Heart right ventricle (tissue), 16 donors: ENCODE measurements at places on chromosomes 7 and 10. TPM values are rescaled to one million over a fixed set of nuclear protein-coding genes. Genes with fewer than 3 reads are reported as not detected.

DNA sequence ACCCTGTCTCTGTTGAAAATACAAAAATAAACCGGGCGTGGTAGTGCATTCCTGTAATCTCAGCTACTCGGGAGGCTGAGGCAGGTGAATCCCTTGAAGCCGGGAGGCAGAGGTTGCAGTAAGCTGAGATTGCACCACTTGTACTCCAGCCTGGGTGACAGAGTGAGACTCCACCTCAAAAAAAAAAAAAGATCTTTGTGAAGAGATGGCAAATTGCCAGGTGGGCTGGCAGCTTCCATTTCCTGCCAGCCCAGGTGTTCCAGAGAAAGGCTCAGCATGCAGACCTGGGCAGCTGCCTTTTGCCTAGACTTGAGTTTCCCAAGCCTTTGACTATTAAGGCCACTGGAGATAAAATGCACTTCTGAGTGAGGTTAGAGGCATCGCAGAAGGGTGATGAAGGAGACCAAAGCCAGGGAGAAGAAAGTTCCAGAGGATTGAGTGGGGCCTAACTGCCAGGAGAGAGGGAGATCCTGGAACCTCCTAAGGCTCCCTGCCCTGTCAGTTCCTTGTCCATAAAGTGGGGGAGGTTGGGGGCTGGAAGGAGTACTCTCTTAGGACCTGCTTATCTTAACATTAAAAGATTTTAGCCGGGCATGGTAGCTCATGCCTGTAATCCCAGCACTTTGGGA lies 10.0 kb upstream of the DDIT4 start:
- DNase-seq: no peak
- no peaks in the 10 kb centered on the region for H3K27me3 ChIP-seq

DNA sequence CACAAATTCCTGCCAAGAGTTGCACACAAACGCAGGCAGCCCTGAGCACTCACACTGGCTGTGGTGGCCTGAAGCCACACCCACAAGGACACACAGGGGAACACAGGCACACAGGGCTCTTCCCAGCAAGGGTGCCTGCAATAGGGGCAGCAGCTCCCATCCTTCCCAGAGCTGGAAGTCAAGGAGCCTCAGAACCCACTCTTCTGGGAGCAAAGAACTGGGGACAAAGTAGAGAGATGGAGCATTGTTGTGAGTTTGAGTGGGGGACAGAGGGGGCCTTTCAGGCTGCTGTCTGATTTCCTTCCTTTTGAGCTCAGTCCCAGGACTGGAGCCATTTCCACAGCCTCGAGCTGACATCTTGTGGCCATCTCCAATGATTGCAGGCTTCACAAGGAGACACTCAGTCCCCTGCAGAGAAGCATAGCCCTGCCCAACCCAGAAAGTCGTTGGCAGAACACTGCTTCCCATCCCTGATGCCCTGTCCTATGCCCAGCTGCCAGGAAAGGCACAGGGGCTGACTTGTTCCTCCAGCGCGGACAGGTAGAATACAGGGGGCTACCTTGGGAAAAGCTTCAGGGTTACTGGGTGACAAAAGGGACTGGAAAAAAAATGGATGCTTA lies 34.4 kb upstream of the SLF2 start:
- DNase-seq: no peak
- peaks cover 18% of the 10 kb centered on the region for H3K27me3 ChIP-seq
- no peak overlapping the region for H3K27ac ChIP-seq

The CPVL gene
- total RNA-seq: 49.4 TPM

DNA sequence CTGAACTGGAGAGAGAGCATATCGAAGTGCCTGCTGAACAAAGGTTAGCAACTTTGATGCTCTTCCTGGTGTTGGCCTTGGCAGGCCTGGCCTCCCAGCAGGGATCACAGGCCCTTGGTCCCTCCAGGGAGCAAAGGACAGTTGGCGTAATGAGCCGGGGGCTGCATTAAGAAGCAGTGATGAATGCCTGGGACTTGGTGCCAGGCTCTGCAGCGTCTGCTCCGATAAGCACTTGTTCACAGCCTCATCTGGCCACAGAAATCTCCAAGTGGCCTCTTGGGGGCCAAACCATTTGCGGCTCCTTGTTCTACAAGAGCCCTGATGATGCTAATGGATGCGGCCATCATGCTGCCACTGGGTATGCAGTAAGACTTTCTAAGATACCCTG lies 31.8 kb downstream of the CRHR2 start:
- H3K27ac ChIP-seq: no peak overlapping the region
- H3K4me1 ChIP-seq: no peaks in the 10 kb centered on the region
- no peaks in the 10 kb centered on the region for H3K36me3 ChIP-seq
- H3K27me3 ChIP-seq: no peaks in the 10 kb centered on the region
- no peak for DNase-seq

DNA sequence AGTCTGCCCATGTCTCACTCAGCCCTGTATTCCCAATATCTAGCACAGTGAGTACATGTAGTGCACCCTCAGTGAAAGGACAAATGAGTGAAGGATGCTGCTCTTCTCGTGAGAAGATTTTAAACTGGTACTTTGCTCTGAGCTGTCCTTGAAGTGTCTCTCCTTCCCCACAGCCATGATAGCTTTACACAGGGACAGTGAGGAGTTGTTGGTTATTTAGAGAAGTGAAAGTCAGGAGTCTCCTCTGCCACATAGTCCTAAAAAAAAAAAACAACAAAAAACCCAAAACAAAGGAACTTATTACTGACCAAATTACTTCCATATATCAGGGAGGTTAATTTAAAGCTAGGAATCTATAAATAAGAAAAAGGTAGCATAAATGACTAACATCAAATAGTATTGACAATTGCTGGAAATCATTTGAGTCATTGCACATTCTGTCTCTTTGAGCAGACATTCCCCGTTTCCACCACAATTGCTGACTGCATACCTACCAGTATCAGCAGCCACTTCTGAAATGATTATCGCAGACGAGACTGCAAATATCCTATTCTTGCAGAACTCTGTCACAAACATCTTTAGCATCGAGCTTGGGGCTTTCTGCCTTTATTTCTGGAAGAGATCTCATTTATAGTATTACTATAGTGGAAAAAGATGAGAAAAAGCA lies 202.1 kb downstream of the PTEN start:
- H3K27ac ChIP-seq: peak overlapping the region; percentile 50
- DNase-seq: no peak
- peaks cover 29% of the 10 kb centered on the region for H3K4me1 ChIP-seq
- no peaks in the 10 kb centered on the region for H3K36me3 ChIP-seq
- H3K4me3 ChIP-seq: no peak overlapping the region
- no peaks in the 10 kb centered on the region for H3K27me3 ChIP-seq

DNA sequence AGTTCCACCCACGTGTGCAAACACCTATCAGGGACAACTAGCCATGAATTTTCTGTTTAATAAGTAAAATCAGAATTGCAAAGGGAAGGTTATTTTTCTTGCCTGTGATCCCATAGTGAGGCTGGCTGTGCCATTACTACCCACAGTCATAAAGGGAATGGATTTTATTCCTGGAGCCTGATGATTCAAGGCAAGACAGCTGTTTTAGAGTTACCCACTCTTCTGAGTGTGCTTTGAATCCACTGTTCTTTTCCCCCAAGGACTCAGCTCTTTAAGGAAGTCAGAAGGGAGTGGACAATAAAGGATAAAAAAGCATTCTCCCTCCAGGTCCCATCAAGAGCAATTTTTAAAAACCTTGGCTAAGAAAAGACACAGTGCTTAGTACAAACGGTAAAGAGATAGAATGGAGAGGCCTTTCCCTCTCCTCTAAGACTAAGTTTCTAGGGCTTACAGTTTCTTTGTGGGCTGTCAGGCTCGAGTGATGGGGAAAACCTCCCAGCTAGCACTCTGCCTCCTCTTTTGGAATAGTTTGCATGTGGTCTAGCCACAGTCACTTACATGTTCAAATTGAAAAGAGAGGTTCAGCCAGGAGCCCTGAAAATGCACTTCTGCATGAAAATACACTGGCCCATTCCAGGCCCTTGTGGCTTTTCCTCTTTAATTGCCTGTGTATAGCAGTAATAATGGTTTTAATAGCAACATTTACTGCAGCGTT lies 5.1 kb upstream of the LRRC4 start:
- no peaks in the 10 kb centered on the region for H3K36me3 ChIP-seq
- no peaks in the 10 kb centered on the region for H3K27me3 ChIP-seq
- H3K4me3 ChIP-seq: no peak overlapping the region

The PNLIPRP3 gene
- total RNA-seq: not detected

The GPRIN2 gene
- total RNA-seq: not detected

The ARHGAP21 gene
- total RNA-seq: 47.0 TPM

The C10orf62 gene
- 1.3 TPM for total RNA-seq

The SPAM1 gene
- not detected for total RNA-seq
